Stimulated activated CD4-positive, alpha-beta T cell treated with anti-CD3 and anti-CD28 coated beads, Interleukin-15, amount 100 ng/mL, for 24 hours (primary cell): ENCODE measurements at places on chromosomes 4 and X.

- no peak for DNase-seq
These were observed 73.8 kb downstream of the CLDN34 start for GRCh38 chrX:10040961-10041360.

DNA sequence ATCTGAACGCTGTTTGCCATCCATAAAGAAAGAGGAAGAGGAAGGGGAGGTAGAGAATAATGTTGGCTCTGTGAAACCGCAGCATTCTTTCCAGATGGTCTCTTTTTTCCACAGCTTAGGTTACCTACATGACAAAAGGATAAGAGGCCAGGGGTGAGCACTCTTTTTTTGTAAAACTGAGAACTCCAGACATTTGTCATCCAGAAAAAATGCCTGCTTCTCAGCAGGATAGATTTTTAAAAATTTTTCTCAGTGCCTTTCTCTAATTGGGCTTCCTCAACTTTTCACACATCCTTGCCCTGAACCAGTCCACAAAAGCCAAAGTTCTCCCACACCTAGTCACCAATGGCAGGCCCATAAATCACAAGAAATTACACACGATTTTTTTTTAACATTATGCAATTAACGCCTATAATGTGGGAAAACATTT is 158.1 kb upstream of the TENM3 start:
- DNase-seq = no peak

GRCh38 chr4:183073838-183074145 is 25.3 kb upstream of the WWC2 start:
- DNase-seq = no peak

DNA sequence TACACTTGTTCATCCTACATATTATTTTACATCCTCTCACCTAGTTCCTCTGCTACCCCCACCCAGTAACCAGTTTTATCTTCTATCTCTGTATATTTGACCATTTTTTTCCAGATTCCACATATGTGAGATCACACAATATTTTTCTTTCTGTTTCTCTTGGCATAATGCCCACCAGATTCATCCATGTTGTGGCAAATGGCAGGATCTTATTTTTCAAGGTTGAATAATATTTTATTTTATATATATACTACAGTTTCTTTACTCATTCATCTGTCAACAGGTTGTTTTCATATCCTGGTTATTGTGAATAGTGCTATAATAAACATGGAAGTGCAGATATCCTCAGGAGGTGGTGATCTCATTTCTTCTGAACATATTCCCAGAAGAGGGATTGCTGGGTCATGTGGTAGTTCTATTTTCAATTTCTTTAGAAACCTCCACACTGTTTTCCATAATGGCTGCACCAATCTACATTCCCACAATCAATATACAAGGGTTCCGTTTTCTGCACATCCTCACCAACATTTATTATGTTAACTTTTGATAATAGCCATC is 48.2 kb downstream of the THAP9 start:
- DNase-seq = no peak

DNA sequence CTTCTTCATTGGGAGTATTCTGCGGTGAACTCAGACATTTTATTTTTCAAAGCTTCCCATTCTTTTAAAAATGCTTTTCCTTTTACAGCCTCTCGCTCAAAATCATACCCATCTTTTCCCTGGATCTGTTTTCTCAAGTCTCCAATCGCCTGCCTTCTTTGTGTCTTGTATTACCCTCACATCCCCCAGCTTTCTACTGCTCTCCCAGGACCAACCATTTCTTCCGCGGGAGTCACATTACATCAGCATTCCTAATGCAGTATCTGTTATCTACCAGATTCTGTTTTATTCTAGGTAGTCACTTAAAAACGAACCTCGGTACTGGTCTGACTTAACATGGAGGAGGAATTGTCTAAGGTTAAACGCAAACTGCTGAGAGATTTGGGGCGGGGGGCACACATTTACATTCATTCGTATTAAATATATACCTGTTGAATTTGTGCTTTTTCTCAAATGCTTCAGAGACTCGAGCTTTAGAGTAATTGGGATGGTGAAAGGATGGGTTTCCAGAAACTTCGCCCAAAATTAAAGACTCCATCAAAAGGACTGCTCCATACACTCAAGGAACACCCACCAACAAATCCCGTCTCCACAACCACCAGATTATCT is 493 bp upstream of the UCHL1 start:
- no peak for DNase-seq

- DNase-seq = no peak
These were observed 592.0 kb downstream of the IQCM start for GRCh38 chr4:149223659-149224058.

GRCh38 chr4:130178106-130178505 is 1082.2 kb downstream of the C4orf33 start:
- no peak for DNase-seq

- DNase-seq = no peak
These were observed 74.5 kb upstream of the BOD1L1 start for GRCh38 chr4:13701937-13702446.

- DNase-seq = no peak
These were observed 1.4 kb upstream of the TLR6 start for GRCh38 chr4:38858097-38858420.

DNA sequence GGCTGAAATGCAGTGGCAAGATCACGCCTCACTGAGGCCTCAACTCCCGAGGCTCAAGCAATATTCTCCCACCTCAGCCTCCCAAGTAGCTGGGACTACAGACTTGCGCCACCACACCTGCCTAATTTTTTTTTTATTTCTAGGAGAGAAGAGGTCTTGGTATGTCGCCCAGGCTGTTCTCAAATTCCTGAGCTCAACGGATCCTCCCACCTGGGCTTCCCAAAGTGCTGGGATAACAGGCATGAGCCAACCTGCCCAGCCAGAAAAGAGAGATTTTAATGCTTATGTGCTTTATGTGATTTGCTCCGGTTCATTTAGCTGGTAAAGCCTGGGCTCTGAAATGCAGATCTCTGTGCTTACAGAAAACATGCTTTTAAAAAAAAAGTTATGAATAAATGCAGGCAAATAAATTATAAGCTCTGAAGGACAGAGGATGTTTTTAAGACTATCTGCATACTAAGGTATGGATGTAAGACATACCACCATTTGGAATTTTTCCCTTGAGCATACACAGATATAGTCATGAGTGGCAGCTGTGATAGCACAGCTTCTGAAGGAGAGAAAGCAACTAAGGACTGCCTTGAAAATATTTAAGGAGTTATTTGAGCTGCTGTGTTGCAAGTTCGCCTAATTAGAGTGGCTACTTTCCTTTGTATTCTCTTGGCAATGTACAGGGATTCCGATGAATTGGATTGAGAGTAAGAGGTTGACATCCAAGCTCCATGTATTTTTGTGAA is 13.8 kb downstream of the GUCY1B1 start:
- no peak for DNase-seq

- DNase-seq = no peak
These were observed 457.8 kb upstream of the PCDH7 start for GRCh38 chr4:30262379-30262778.

- no peak for DNase-seq
These were observed 225.9 kb upstream of the CASK start for GRCh38 chrX:42149281-42149680.

- no peak for DNase-seq
These were observed 377.9 kb downstream of the FAM133A start for GRCh38 chrX:94051926-94052325.

DNA sequence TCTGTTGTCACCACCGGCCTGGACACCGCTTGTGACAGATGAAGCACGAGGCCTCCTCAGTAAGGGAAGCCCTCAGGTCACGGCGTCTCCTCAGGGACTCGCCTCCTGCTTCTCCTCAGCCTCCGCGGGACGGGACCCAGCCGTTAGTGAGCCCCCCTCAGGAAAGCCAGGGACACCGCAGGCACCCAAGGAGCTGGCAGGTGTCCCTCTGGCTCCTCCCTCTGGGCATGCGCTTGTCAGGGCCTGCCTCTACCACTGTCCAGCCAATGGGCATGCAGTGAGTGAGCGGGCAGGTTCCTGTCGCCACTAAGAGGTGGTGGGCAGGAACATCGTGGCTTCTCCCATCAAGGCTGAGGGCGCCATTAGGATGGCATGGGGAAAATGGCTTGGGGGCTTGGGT is 23.5 kb upstream of the CT55 start:
- DNase-seq = no peak

DNA sequence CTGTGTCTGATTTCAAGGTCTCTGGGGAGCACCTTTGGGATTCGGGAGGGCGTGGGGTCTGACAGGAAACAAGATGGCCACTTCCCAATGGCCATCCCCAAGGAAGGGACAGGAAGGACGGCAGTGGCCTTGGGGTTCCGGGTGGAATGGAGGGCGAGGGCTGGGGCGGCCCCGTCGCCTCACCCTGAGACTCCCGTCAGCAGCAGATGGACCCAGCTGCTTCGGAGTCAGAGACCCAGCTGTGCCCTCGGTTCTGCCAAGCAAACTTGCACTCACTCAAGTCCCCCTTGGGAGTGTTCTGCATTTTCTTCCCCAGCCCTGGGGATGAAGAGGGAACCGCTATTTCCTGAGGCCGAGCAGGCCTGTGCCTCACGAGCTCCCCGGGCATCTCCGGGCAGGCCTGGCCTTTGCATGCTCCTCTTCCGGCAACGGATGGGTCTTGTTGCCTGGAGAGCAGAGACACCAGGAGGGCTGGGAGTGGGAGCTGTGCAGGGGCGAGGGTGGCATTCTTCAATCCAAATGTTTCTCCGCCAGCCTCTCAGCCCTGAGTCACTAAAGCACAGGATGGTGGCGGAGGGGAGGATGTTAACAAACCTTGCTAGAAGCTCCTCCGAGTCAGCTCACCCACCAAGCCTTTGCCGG is 6.8 kb upstream of the DUSP9 start:
- DNase-seq = no peak

DNA sequence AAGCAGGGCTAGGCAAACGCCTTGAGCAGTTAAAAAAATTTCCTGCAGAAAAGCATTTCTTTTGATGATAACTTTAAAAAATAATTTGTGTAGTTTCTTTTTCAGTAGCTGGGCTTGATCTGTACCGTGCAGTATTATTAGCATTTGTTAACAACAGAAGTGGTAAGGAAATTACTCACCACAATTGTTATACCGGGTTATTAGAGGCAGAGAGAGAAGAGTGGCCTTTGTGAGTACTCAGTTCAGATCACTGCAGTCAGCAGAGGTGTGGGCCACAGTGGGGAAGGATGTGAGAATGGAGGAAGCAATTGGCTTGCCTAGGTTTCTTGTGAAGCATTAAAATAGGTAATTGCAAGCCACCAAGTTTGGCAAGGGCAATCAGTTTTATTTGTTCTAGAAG is 14.3 kb upstream of the IL21 start:
- DNase-seq = peak; percentile 24

GRCh38 chr4:106132045-106132444 is 184.0 kb downstream of the TBCK start:
- no peak for DNase-seq

- DNase-seq = no peak
These were observed 1905.4 kb downstream of the C4orf33 start for GRCh38 chr4:131001371-131001770.

- no peak for DNase-seq
These were observed 552.6 kb downstream of the TRIML1 start for GRCh38 chr4:188691811-188692210.

- DNase-seq = no peak
These were observed 285.5 kb upstream of the ANKRD50 start for GRCh38 chr4:124997991-124998390.

DNA sequence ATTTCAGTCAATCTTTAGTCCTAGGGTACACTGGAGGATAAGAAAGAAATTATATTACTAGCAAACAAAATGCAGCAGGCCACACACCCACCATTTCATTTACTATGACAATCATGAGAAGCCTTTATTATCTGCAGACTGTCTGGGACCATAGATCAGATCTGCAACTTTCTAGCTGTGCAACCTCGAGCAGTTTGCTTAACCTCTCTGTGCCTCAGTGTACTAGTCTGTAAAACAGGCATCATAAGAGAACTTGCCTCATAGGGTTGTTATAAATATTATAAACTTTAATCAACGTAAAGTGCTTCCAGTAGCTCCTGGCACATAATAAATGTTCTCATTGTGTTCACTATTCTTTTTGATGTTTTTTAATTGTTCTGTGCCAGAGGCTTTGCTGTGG is 128.2 kb upstream of the C1QTNF7 start:
- no peak for DNase-seq

DNA sequence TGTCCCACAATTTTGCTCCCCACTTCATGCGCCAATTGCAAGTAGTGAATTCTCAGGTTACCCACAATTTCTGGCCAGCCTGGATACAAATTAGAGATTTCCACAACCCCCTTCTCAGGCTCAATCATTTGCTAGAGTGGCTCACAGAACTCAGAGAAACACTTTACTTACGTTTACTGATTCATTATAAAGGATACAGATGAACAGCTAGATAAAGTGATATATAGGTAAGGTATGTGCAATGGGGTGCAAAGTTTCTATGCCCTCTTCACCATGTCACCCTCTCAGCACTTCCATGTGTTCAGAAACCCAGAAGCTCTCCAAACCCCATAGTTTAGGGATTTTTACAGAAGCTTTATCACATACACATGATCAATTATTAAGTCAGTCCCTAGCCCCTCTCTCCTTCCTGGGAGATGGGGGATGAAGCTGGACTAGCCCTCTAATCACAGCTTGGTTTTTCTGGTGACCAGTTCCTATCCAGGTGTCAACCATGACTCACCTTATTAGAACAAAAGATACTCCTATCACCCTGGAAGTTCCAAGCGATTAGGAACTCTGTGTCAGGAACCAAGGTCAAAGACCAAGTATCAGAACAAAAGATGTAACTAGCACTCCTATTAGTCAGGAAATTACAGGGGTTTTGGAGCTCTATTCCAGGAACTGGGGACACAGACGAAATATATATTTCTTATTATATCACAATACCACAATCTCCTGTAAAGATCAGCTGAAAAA is 33.5 kb upstream of the PRRG1 start:
- no peak for DNase-seq

DNA sequence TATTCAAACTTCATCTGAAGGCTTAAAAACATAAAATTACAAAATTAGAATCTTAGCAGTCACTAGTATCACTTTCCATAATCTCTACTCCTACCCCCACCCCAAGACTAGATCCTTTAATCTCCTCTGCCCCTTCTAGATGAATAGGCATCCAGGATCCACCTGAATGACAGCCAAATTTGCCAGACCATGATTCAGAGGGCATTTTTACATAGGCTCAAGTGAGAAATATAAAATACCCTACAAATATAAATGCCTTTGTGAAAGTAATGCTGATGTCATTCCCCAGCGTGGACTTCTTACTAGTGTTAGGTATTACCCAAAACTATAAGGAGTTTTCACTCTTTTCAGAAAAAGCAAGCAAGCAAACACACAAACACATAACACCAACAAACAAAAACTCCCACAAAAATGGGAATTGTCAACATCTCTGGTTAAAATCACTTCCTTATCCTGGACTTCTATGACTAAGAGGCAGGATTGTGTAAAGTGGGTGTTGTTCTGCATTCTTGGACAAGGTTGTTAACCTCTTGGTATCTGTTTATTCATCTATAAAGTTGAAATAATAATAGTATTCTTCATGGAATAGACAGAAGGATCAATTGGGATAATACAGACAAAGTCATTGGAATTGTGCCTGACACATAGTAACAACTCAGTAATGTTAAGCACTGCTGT is 51.3 kb upstream of the TMPRSS11F start:
- DNase-seq = no peak
